DMS53 (cell line): ENCODE measurements at places on chromosomes 11 and 22.

GRCh38 chr11:116478205-116478604, 294.6 kb downstream of the BUD13 start:
- no peak for DNase-seq

GRCh38 chr11:23280088-23280487, 419.8 kb upstream of the CCDC179 start:
- DNase-seq = no peak

DNA sequence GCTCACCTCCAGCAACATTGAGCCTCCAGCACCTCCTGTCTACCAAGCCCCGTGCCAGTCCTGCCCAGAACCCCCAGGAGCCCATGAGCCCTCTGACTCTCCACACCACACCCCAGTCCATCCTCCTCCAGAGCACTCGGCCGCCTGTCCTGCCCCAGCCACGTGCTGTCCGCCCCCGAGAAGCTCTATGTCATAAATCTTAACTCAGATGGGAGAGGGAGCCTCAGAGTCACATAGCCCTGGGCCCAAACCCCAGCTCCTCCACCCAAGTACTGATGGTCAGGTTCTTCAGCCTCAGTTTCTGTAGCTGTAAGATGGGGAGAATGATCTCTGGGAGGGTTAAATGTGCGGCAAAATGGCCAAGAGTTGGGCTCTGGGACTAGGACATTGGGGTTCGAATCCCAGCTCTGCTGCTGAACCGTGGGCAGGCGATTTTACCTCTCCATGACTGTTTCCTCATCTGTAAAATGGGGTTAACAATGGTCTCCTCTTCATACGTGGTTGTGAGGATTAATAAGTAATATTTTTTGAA, 27.8 kb downstream of the CYTH4 start:
- no peak for DNase-seq

DNA sequence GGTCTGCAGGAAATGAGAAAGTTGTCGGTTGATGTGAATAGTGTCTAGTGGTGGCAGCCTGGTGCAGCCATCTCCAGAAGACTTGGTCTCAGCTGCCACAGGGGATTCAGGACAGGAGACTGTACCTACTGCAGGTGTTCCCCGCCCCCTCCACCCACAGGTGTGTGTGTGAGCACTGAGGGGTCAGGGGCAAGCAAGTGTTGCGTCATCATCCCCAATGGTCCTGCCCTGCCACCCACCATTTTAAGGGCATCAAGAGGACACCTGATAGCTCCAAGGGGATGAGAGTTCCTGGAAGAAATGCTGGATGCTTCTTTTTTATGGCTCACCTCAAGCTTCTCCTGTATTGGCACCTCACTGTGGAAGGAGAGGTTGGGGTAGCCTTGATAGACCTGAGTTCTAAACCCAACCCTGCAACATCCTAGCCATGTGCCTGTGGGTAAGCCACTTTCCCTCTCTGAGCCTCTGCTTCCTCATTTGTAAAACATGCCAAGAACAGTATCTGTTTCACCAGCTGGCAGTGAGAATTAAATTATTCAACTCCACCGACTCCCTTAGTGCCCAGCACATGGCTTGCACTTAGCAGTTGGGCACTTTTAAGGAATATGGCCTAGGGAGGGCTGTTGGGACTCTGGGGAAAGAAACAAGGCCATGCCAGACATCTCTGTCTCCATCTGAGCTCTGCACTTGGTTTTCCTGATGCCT, 6.1 kb downstream of the C11orf91 start:
- DNase-seq = no peak

GRCh38 chr22:39616781-39617180, 46.2 kb downstream of the CACNA1I start:
- DNase-seq = no peak

DNA sequence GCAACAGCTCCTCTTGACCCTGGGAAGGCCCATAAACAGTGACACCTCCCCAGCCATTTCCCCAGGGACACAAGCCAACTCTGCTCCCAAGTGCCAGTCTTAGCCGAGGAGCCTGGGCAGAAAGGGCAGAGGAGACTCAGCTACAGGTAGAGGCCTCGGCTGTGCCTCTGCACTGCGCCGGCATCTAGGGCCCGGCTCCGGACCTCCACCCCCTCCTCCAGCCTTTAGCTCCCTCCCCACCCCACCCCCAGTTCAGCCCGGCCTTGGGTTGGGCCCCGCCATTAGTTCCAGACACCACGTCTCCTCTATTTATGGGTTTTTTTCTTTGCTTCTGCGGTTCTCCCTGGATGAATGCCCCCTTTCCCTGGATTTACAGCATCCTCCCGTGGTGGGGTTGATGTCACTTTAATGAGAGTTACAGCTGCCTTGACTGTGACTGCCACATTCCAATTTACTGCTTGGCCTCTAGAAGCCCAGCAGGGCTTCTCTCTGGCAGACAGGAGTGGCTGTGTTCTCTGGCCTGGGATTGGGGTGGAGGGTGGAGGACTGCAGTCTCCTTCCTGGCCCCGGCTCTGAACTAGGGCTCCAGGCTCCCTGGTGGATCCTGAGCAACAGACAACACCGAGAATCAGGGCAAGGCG, 13.5 kb upstream of the OAF start:
- DNase-seq = no peak

GRCh38 chr11:120659076-120659475, 147.5 kb downstream of the GRIK4 start:
- no peak for DNase-seq

DNA sequence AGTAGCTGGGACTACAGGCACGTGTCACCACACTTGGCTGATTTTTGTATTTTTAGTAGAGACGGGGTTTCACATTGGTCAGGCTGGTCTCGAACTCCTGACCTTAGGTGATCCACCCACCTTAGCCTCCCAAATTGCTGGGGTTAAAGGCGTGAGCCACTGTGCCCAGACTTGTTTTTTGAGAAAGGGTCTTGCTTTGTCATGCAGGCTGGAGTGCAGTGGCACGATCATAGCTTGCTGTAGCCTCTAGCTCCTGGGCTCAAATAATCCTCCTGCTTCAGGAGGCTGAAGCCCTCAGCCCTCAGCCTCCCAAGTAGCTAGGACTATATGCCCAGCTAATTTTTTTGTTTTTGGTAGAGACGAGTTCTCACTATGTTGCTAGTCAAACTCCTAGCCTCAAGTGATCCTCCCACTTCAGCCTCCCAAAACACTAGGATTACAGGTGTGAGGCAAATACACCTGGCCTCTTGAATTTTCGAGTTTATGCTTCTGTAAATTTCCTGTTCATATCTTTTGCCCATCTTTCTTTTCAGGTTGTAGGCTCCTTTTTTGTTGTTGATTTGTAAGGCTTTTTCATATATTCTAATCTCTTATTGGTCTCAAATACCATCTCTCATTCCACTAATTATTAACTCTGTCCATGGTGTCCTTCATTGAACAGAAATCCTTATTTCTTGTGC, 3.4 kb upstream of the RBM4B start:
- peak; percentile 43 for DNase-seq

GRCh38 chr22:35660291-35661127, 12.3 kb downstream of the APOL6 start:
- DNase-seq = no peak

GRCh38 chr11:113376156-113376555, 11.4 kb upstream of the ANKK1 start:
- no peak for DNase-seq

DNA sequence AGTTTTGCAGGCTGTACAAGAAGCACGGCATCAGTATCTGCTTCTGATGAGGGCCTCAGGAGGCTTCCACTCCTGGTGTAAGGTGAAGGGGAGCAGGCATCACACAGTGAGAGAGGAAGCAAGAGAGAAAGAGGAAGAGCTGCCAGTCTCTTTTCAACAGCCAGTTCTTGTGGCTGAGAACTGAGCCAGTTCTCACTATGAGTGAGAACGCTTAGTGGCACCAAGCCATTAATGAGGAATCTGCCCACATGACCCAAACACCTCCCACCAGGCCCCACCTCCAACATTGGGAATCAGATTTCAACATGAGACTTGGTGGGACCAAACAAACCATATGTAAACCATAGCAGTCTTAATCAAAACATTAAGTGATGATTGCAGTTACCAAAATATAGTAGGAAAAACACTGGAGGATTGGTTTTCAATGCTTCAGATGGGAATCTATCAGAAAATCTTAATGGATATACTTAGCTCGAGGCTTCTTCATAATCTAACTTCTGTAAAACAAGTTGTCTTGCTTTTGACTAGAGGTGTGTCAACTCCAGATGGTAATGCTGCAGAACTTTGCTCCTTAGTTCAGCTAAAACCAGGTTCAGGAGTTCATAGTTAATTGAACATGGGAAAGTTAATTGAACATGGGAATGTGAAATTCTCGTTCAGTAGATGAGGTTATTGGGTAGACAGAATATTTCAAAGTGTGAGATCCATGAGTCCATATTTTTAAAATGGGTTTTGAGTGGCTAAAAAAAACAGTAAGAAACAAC, 12.2 kb downstream of the FAR1 start:
- DNase-seq = no peak
